NCI-H226 (cell line): ENCODE measurements at places on chromosomes 3 and 15.

- DNase-seq, result no peak
These were observed 46.1 kb downstream of the GPR176 start for GRCh38 chr15:39873978-39874377.

DNA sequence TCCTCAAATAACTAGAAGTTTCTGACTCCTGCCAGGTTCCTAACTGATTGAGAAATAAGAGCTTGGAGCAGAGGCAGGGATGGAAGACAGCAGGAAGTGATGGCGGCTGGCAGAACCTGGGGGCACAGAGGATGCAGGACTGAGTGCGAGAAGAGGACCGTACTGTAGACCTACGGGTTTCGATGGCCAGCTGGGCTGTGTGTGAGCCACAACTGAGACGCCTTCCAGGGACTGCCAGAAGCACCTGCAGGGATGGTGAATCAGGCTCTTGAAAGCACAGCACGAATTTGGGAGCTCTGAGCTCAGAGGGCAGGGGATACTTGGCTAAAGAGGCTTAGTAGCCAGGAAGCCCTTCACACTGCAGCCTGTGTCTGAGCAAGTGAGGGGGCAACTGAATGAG is 165.6 kb downstream of the ABHD5 start:
- no peak for DNase-seq

DNA sequence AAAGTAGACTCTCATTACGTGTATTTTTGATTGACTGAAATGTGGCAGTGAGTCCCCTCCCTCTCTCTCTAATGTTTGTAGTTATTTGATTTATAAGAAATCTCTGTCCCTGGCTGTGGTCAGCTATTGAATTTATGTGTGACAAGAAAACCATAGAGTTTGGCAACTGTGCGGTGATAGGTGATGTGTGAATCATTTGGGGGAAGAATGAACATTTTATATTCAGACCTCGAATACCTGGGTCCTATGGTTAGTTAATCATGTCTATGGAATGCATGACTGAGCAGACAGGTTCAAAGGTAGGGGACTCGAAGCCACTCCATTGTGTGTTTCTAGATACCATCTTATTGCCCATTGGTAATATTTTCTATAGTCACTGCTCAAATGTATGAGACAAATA is 712.1 kb downstream of the MECOM start:
- DNase-seq, result no peak

GRCh38 chr3:9195390-9195789 is 54.1 kb downstream of the SRGAP3 start:
- no peak for DNase-seq
